Renal cortical epithelial cell (primary cell): ENCODE measurements at places on chromosomes 6 and 20.
A peak's percentile ranks its signal among the peaks of the same experiment; 100 is the strongest.

DNA sequence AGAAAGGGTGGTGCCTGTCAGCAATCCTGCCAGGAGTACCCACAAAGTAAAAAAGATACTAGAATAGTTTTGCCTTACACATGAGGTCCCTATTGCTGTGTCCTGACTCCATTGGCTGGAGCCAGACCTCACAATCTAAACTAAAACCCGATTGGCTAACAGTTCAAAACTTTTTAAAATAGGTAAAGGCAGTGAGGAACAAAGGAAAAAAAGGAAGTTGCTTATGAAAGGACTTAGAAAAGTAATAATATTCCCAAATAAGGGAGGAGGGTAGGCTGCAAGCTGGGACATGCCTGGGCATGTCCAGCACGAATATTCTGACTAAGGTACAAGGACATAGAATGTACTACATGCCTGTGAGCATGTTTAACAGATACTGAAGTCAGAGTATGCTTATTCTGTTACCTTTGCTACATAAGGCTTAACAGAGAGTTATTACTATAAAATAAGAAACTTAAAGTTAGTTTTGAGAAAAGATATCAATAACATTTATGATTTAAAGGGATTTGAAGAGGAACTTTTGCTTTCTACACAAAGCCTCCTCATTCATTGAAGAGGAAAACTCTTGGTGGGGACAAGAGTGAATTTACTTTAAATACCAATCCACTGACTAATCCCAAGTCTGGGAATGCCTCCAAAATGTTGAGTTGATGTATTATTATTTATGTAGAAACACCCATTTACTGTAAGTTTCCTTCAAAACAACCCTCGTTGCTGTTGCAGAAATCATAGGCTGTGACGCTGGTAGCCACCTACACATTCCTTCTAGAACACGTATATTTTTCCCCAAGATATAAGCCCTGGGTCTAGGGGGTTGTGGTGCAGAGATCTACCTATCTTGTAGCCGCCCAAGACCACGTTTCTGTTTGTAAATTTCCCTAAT is 8.2 kb upstream of the MTHFD1L start:
- peak; percentile 97 for DNase-seq

- DNase-seq: no peak
Observed at GRCh38 chr6:33683051-33683571, 28.4 kb downstream of the UQCC2 start.

DNA sequence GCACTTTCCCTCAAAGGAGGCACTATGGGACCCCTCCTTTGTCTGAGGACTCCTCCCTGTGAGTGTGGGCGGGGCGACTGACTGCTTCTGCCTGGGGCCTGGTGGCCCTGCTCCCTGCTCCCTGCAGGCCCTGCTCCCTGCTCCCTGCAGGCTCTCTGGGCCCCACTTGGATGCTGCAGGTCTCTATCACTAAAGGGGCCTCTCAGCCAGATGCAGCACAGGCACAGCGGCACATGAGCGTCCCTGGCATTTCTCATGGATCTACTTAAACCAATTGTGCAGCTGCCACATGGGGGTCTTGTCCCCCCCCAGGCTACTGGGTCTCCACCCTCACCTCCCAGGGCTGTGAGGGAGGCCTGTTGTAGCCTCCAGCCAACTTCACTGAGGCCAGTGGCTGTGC is 7.8 kb downstream of the EEF1A2 start:
- no peak for DNase-seq

DNA sequence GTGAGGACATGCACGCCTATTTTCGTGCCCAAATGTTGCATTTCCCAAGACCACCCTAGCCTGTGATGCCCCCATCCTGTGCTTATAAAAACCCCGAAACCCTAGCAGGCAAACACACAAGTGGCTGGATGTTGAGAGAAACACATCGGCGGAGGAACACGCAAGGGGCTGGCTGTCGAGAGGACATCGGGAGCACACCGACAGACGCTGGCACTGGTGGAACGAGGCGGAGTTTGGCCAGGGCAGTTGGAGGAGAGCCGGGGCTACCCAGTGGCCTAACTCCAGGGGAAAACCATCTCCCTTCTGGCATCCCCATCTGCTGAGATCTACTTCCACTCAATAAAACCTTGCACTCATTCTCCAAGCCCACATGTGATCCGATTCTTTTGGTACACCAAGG is 225.9 kb upstream of the GRIK2 start:
- DNase-seq: no peak

- DNase-seq: peak; percentile 56
Observed at GRCh38 chr6:54060286-54060685, 51.0 kb upstream of the MLIP start.

- DNase-seq: no peak
Observed at GRCh38 chr6:33427585-33428223, 7.8 kb downstream of the SYNGAP1 start.
